ENCODE measurements at places on chromosomes 7 and 10.

DNA sequence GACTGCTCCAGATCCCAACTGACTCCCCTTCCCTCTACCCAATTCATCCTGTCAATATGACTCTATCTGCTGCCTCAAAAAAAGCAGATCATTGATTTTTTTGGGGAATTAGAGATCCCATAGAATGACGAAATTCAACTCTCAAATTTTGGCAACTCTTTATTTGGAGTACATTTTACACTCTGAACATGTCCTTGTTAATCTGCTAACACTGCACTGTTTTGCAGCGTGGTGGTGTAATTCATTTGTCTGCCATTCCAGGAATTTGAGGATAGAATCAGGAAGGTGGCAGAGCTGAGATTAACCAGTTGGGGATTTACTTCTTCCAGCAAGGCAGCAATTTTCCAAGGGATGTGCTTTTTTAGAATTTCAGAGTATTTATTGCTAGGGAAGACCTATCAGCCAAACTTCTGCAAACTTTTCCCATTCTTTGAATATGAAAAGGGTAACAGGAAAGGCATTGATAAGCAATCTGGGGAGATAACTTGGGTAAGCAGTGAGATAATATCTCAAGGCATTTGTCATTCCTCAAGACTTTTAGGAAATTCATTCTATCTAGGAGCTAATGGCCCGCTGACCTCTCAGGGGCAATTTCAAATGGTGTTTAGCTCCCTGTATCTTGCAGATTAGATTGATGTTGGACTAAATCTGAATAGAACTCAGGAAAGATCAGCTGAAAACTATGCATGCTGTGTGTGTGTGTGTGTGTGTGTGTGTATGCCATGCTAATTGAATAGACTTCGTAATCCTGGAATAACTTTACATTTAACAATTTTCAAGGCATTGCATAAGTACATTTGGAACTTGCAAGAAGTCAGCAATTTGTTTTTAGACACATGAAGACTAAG is 9.7 kb downstream of the BAMBI start:
- peak; percentile 44 for DNase-seq

DNA sequence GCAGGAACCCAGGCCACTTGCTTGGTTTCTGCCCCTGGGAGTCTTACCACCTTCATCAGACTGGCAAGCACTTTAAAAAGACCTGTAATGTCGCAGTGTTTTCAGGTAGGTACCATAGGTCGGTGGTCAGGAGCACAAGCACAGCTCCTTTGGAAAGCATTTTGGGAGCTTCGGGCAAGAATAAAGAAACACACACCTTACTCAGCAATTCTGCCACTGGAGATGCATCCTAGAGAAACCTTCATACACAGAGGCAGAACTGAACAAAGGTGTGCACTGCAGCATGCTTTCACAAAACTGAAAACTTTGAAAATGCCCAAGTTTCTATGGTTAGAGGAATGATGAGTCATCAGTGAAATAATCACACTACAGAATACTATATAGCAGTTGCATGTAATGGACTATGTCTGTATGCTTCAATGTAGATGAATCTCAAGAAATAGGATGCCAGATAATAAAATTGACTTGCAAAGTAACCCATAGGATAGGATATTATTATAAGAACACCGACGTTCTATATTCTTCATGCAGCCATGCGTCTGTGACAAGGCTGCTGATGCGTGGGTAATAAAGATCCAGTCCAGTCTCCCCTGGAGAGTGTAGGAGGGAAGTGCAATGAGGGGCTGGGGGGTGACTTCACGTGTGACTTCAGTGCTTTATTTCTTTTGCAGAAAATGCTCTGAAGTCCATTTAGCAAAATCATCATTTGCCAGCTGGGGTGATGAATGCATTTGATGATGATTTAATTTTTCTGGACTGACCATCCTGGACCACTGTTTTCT is 309.5 kb downstream of the WDR37 start:
- no peak for DNase-seq

DNA sequence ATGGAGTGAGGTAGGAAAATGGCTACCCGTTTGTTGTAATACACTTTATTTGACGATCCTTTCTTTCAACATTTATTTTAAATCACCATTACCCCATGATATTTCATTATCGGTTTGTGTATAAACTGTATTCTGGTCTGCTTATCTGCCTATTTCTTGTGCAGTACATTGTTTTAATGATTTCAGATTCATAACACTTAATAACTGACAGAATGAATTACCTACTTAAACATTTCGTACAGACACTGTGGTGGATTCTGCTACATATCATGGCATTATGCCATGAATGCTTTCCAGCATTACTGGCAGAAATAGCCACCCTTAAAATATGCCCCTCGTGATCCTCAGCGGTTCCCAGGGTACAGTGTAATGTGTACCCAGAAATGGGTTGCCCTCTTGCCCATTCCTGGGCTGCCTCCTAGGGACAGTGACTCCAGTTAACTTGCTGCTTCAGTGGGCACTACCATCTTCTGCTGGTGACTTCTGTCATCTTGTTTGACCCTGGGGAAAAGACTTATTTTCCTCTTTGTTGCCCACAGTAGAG is 74.5 kb downstream of the C1GALT1 start:
- DNase-seq = no peak

DNA sequence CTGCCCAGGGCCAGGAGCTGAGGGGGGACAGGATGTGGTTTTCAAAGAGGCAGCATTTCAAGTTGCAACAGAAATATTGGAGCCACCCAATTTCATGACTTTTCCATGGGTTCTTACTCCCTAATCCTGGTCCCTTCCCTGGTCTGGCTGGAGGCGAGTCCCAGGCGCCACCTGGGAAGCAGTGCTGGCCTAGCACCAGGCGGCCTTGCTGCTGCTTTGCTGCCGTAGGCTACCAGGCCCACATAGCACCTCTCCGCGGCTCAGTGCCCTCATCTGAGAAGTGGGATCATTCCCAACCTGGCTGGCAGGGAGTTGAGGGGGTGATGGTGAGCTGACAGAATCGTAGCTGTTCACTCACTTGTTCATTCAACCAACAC is 33.7 kb downstream of the ZMIZ1 start:
- no peak for DNase-seq

DNA sequence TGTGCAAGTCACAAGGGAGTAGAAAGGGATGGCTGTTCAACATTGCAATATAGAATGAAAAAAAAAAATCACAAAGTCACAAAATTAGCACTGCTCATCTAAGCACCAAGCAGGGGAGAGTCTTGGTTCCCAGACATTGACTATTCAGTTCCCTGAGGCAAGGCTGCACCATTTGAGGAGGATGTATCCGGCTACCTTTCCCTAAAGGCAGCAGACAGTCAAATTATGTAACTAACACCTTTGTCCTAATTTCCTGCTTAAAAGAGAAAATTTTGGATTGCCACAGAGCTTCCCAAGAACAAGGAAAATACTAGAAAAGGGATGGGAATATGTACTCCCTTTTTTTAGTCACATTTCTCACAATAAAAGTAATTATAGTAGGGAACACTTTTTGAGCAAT is 148.1 kb downstream of the PCLO start:
- no peak for DNase-seq

- DNase-seq = no peak
These were observed 1.1 kb upstream of the ZC3HAV1L start for GRCh38 chr7:139036901-139037300.

DNA sequence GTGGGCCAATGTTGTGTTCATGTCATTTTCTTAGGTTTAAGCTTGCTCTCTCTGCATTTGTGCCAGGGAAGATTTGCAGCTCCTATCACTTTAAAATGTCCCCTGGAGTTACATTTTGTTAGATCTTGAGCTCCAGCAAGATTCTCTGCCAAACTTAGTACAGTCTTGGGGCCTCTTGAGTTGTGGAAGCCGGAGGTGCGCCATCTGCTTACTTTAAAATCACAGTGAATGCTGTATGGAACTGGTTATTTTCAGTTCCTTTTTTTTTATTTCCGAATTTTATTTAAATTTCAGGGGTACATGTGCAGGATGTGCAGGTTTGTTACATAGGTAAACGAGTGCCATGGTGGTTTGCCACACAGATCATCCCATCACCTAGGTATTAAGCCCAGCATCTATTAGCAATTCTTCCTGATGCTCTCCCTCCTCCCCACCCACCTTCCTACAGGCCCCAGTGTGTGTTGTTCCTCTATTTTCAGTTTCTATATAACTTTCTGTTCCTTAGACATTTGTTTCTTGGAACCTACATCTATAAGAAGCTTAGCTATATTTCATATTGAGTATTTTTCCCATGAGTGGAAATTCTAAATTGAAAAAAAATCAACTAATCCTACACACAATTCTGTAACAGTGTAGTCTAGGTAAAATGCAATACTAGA is 114.4 kb upstream of the CREB5 start:
- no peak for DNase-seq

DNA sequence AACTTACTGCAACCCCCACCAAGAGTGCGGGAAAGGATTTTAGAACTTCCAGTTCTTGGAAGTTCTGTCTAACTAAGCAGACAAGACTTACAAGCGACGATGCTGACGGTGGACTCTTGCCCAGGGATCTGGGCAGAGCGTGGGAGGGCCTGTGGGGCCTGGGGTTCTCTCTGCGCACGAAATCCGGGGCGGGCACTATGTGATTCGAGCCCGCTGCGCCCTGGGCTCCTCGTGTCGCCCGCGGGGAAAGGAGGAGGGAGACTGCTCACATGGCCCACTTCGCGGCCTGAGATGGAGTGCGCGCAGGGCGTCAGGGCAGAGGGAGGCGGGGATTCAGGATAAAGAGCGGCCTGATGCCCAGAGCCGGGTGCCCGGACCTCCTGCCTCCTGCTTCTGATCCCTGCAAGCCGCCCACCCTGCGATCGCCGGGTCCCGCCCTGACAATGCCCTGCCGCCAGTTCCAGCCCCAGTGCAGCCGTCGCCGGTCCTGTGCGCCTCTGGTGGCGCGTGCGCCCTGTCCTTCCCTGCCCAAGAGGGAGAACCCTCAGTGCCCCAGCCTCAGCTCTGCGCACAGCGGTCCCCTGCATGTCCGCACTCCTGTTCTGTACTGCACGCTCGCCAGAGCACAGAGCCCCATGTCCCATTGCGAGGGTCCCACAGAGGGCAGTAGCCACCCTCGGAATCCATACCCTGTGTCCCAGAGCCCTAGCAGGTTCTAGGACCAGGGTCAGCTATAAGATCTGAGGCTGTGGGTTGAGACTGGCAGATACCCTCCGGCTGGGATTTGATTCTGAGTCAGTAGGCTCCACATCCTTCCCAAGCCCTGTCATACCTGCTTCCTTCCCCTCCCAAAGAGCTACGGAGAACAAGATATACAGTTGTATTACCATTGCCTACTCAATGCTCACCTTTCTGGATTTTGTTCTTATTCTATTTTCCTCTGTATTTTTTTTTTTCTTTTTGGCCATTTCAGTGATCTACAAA is 99.4 kb upstream of the TMEM106B start:
- DNase-seq = peak; percentile 53

DNA sequence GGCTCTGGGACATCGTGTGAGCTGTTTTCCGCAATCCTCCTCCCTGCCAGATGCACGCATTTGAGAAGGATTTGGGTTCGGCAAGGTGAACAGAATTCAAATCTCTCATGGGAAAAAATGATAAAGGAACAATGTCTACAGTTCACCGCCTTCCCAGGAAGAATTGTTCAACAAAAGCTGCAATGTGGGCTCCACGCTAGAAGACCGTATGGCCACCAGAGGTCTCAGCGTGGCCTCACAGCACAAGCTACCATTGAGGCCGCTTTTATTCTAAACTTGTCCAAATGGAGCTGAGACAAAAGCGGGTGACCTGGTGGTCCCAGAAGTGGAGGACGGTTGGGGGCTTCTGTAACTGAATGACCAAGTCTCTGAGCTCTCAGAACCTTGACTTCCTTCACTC is 733.1 kb downstream of the PARD3 start:
- DNase-seq = no peak

GRCh38 chr7:73683788-73684693 is 644 bp downstream of the BUD23 start:
- no peak for DNase-seq

DNA sequence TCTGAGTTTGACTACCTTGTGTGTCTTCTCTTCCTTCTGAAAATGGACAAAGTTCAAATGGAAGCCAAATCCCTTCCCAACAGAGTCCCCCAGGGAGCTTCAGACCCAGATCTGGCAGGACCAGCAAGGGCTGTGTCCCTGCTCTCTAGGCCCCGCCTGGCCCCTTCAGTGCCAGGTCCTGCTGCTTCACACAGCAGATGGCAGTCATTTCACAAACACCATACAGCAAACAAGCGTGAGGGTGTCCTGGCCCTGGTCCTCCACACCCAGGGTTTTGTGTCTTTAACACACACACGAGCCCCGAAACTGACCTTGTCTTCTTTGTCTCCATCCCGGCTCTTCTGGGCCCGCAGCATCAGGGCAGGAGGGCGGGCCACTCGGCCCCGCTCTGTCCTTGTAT is 145.0 kb downstream of the TCERG1L start:
- DNase-seq = no peak

- no peak for DNase-seq
These were observed 116.6 kb downstream of the PTPN20 start for GRCh38 chr10:47027784-47028260.

DNA sequence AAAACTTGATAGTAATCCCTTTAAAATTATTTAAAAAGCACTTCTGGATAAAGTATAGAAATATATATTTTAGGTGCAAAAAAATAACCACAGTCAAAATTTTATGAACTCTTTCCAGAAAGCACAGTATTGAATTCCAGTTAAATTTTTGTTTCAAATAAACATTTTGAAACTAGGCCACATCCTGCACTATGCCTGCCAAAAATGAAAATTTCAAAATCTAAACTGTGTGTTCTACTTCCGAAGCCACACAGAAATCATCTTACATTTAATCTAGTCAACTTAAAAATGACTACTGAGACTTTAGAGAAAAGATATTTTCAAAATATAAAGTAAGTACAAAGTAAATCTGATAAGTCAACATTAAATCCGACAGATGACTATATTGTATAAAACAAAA is 50.0 kb downstream of the MAGI2 start:
- peak; percentile 53 for DNase-seq

DNA sequence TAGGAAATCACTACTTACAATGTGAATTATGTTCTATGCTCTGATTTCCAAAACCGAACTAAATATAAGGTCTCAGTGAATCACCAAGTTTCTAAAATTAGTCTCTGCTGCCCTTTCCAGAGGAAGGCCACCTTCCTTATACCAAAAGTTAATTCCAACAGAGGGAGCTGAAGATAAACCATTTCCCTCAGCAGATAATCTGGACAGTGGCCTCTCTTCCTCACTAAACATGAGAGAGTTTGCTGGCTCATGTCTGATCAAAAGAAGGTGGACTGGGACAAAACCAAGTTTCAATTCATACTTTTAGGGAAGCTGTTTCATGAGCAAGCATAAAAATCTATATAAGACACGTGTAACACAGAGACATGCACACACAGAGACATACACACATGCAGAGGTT is 6.4 kb downstream of the FEZF1 start:
- DNase-seq = no peak

GRCh38 chr10:97805096-97805884 is 33.5 kb upstream of the SFRP5 start:
- no peak for DNase-seq

DNA sequence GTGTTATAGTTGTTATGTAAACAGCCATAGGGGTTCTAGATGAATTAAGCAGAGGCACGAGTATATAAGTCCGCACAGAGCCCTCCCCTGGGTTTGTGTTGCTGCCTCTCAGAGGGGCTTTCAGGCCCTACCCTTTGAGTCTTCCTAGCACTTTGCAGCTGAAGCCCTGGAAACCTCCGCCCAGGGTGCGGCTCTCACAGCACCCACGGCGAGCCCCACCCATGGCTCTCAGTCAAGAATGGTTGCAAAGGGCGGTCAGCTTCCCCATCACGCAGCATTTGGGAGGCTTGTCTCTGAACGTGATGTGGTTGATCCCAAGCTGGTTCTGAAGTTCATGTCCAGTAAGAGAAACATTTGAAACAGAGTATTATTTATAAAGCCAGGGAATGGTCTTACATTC is 18.8 kb upstream of the INSIG1 start:
- DNase-seq = no peak

GRCh38 chr7:55211726-55212125 is 153.4 kb upstream of the LANCL2 start:
- DNase-seq = no peak

Measured in fibroblast of pulmonary artery (primary cell).